ENCODE measurements at places on chromosomes 3 and 15.

DNA sequence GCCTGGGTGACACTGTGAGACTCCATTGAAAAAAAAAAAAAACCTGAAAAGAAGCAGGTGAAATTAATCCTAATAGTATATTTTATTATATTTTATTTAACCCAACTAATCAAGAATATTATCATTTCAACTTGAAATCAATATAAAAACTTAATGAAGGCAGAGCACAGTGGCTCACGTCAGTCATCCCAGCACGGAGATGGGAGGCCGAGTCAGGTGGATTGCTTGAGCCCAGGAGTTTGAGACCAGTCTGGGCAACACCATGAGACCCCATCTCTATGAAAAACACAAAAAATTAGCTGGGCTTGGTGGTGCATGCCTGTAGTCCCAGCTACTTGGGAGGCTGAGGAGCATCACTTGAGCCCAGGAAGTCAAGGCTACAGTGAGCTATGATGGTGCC, 33.3 kb upstream of the SLC41A3 start:
- DNase-seq, result no peak

DNA sequence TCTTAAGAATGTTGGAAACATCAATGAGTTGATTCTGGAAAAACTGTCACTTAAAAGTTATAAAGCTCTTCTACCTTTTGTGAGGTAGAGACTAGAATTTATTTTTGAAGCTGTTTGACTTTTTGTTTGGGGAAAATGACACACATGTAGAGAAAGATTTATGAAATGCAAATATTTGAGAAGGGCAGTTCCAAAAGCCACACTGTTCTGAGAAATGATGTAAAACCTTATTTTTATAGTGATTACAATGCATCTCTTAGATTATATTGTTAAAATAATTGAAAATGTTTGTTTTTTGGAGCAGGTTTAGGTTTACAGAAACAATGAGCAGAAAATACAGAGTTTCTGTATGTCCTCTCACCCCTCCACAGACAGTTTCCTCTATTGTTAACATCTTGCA, 116.1 kb upstream of the CMC1 start:
- no peak for DNase-seq

DNA sequence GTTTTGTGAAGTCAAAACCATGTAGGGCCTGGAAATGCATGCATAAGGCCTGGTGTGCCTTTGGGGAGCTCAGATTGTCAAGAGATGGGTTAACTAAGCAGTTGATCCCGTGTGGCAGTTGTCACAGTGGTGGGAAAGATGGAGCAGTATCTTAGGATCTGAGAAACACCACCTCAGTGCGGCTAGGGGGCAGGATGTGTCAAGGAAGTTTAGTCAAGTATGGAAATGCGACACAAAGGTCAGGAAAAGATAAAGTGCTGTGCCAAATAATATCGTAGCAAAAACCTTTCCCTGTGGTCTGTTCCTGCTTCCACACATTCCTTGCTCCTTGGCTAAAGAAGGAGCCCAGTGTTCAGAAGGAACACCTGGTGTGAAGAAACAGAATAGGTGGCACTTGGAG, 396.4 kb downstream of the EDEM1 start:
- DNase-seq, result no peak

DNA sequence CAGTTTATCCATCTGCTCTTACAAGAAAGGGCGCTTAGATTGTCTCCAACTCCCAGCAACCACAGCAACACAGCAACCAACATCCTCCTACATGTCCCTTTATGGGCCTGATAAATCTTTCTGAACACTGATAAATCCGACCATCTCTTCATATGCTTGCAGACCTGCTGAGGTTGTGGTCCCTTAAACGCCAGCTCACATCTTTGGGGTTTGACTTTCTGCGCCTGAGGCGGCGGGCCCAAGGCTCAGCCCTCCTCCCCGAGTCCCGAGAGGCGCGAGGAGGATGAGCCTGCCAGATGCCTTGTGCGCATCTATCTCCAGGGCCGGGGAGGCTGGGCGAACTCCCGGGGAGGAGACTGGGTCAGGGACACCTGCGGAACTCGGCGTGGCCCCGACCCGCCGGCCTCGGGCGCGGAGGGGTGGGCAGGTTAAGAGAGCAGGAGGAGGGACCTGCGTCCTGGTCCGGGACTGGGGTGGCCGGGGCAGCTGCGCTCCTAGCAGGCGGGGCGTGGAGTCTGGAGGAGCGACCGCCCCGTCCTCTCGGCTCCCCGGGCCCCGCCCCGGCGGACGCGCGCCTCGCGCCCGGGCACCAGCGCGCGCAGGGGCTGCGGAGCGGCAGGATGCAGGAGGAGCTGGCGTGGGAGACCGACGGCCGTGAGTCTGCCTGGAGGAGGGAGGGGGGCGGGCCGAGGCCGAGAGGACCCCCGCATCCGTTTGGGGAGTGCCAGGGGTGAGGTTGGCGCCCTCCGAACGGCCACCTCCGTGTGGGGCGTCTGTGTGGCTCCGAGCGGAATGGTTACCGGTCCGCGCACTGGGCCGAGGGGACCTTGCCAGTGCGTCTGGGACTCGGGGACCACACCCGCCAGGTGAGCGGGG, at the start of gene ANKDD1A:
ANKDD1A (plus strand) TSS at position 592 of the 876 bp plus-strand sequence; CDS start at position 621, 29 bp downstream.
- peak; percentile 85 for DNase-seq

DNA sequence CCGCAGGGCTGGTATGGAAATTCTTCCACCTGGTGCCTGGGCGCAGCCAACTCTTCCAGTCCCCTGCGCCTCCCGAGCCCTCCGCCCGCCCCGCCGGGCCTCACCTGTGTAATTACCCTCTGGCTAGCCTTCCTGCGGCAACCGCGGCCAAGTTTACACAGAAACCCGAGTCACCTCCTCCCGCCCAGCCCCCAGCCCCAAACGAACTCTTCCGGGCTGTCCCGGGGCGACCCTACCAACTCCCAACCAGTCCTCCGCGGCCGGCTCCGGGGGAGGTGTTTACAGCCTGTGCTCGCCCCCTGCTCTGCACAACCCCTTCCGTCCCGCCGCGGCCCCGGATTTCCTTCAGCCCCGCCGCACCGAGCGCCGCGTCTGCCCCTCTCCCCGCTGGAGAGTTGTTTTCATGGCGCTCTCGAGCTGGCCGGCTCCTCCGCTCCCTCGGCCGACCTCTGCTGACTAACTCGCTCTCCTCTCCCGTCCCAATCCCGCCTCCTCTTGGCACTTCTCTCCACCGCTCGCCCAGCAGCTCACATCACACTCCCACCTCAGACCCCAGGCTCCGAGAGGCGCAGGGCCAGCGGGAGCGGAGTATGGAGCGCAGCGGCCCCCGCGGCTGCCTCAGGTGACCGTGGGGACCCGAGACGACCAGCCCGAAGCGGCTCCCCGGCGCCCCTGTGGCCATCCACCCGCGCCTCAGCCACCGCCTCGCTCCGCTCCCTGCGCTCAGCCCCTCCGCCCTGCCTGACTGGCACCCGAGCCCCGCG, 538 bp downstream of the ATOSA start:
- DNase-seq, result peak; percentile 44

GRCh38 chr3:129035360-129036221, 25.0 kb upstream of the GP9 start:
- DNase-seq, result no peak

DNA sequence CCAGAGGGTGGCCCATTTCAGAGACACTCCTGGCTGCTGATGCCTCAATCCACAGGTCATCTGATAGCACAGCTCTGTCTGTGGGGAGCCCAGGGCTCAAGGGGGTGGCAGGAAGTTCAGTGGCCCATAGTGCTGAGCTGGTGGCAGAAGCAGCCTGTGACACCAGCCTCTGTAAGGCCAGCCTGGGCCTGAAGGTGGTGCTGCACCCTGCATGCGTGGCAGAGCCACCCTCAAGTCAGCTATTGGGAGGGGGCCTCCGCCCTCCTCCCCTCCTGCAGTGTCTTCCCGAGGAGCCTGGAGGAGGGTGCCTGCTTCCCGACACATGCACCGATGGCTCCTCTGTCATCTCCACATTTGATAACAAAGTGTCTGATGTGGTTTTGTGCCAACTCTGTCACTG, 3.0 kb downstream of the PLA1A start:
- DNase-seq, result peak; percentile 67

DNA sequence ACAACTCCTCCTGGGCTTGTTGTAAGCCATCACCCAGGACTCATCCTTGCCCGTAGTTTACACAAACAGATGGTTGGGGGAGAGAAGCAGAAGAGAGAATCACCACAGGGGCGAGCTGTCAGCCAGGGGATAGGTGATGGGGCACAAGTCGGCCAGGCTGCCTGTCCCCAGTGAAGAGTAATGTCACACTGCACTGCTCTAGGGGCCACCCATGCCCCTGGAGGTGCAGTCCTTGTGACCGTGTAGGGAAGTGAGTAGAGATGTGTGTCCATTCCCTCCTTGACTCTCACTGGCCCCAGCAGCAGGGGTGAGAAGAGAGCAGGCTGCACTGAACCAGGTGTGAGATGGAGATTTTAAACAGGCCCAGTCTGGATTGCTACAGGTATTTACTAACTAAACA, 17.1 kb upstream of the PRSS50 start:
- no peak for DNase-seq

Measured in GM20000 (cell line).